ENCODE measurements at places on chromosomes 3 and 15.

- peak; percentile 7 for DNase-seq
Observed at GRCh38 chr3:162134571-162134970, 638.0 kb downstream of the OTOL1 start.

DNA sequence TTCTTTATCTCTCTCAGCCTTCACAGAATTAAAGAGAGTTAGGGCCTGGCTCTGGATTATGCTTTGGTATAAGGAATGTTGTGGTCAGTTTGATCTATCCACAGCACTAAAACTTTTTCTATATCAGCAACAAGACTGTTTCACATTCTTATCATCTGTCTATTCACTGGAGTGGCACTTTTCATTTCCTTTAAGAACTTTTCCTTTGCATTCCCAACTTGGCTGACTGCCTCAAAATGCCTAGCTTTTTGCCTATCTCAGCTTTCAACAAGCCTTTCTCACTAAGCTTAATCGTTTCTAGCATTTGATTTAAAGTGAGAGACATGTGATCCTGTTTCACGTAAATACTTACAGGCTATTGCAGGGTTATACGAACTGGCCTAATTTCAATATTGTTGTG, 471.8 kb downstream of the GBE1 start:
- no peak for DNase-seq

DNA sequence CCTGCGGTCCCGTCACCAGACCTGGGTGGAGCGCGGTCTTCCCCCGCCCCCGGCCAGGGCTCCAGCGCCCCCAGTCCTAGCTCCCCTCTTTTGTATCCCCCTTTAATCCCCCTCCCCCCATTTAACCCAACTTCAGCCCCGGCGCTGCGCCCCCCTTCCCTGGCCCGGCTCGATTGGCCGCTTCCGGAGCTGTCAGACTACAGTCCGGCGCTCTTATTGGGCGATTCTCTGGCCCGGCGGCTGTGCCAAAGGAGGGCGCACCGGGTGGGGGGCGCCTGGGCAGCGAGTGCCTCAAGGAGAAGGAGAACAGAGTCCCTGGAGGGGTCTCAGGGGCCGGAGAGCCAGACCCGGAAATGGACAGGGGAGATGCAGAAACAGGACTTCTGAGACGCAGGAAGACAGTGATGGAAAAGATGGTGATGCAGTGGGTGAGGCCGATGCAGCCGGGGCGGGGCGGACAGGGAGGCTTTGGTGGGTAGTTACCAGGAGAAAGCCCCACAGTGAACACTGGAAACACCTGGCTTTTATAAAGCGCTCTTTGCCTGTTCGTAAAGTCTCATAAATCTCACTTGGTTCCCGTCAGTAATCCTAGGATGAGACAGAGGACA, 1.2 kb upstream of the ADCY5 start:
- DNase-seq = peak; percentile 73

DNA sequence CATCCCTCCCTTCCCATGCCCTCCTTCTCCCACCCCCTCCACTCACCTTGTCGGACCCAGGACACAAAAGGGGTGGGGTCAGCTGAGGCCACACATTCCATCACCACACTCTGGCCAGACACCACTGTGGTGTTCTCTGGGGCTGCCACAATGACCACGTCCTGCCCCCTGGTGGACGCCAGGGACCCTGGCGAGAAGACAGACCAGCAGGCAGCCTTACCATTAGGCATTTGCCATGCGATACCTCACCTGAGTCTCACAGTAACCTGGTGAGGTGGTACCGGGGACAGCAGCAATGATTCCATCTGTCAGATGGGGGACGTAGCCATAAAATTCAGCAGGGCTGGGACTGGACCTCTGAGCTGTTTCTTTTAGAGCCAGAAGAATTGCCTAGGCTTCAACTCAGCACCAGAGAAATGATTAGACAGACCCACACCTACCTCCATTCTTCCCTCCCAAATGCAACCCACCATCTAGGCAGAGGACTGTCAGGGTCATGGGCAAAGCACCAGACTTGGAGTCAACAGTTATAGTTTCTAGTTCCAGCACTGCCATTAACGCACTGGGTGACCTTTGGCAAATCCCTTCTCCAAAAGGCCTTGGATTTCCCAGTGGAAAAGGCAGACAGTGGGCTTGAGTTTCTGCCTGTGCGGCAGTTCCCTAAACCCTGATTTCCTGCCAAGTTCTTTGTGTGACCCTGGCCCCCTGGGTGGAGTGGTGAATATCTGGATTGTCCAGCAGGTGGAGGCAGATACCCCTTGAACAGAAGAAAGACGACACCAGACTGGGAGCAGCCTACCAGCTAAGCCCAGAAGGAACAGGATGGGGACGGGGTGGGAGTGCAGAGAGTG, 21.8 kb downstream of the IGDCC4 start:
- DNase-seq = peak; percentile 62

GRCh38 chr3:118101891-118102290, 932.8 kb downstream of the IGSF11 start:
- no peak for DNase-seq

DNA sequence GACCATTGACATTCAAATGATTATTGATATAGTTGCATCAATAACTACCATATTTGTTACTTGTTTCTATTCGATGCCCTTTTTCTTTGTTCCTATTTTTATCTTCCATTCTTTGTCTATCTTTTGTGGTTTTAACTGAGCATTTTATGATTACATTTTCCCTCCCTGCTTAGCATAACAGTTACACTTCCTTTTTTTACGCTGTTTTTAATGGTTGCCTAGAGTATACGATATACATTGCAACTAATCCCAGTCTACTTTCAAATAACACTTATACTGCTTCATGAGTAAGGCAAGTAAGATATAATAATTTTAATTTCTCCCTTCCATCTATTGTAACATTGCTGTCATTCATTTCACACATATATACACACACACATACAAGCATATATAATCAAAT, 26.3 kb downstream of the COL6A6 start:
- no peak for DNase-seq

- DNase-seq = no peak
Observed at GRCh38 chr3:65948841-65949573, 89.7 kb downstream of the MAGI1 start.

DNA sequence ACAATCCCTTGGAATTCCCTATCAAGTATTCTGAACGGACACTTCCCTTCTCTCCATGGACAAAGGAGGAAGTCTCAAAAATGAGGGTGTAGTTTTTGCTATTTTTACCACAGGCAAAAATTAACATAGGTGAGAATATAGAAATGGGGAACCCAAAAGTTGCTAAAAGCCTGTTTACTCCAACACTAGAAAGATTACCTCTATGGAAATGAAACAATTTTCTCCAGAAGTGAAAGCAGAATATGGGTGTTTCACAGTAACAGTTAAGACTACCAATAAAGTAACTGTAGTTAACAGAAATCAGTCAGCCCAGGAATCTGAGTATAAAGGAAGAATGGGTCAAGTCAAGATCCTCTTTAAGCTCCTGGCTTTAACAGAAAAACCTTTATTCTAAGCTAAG, 9.3 kb downstream of the TRA2B start:
- DNase-seq = no peak

- peak; percentile 92 for DNase-seq
Observed at GRCh38 chr3:160413613-160414248, 14.3 kb downstream of the SMC4 start.

DNA sequence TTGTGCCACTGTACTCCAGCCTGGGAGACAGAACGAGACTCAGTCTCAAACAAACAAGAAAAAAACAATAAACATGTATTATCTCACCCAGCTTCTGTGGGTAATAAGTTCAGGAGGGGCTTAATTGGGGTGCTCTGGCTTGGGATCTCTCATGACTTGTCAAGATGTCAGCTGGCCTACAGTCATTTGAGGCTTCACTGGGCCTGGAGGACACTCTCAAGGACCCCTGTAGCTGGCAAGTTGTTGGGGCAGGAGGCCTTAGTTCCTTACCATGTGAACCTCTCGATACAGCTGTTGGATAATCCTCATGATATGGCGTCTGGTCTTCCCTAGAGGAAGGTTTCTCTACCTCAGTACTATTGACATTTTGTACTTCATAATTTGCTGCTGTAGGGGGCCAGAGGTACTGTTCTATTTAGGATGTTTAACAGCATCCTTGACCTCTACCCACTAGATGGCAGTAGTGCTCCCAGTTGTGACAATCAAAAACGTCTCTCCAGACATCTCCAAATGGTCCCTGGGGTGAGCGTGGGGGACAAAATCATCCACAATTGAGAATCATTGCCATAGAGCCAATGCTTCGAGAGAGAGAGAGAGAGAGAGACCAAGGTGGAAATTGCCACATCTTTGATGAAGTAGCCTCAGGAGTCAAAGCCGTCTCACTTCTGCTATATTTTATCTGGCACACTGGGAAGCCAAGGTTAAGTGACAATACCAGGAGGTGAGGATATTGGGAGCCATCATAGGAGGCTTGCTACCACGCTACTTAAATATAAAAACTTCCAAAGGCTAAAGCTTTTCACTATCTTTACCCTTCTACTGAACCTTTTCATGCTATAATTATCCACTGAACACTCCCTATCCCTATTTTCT, 23.9 kb upstream of the SLTM start:
- peak; percentile 70 for DNase-seq

- no peak for DNase-seq
Observed at GRCh38 chr3:123283074-123283473, 81.3 kb downstream of the SEC22A start.

- DNase-seq = no peak
Observed at GRCh38 chr15:99657996-99658395, 75.2 kb downstream of the LYSMD4 start.

DNA sequence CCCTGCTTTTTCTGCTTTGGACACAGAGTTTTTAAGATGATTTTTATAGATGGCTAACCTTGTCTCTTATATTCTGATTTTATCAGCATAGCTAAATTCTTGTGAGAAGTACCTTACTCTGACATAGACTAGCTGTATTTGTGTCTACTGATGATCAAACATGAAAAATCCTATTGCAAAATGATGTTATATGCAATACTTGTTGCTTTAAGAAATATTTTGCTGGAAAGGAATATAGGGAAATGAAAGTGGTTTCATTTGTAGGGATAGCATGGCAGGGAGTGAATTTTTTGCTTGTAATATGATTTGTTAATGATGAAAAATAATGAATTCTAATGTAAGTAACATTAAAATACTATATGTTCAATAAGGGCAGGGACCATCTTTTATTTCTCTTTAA, 35.9 kb downstream of the CFAP91 start:
- no peak for DNase-seq

GRCh38 chr15:80242802-80243201, 9.2 kb downstream of the CTXND1 start:
- peak; percentile 52 for DNase-seq

Measured in Ammon's horn (tissue), 1 donor.